ENCODE measurements at places on chromosomes 2 and 18.

DNA sequence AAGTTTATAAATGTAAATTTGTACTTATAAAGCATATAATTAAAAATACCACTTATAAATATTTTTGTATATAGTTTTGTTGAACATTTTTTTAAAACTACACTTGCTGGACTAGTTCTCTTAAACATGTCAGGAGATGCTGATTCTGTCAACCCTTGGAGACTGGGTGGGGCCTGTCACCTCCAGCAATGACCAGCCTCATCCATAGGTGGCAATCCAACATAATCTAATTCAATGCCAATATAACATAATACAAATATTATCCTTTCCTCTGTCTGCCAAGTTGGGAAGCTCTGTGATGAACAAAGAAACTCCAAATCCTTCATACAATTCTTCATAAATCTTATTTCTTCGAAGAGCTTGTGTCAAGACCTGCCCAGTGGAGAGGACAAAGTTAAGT lies 140.4 kb downstream of the RBMS1 start:
- no peak overlapping the region for H3K4me3 ChIP-seq
- peaks cover 22% of the 10 kb centered on the region for H3K36me3 ChIP-seq
- DNase-seq = no peak
- peaks cover 24% of the 10 kb centered on the region for H3K4me1 ChIP-seq

GRCh38 chr2:229335877-229336346 lies 64.8 kb upstream of the PID1 start:
- H3K4me1 ChIP-seq = no peaks in the 10 kb centered on the region
- no peak for DNase-seq
- H3K4me3 ChIP-seq = no peak overlapping the region
- H3K27ac ChIP-seq = no peak overlapping the region
- no peaks in the 10 kb centered on the region for H3K27me3 ChIP-seq

GRCh38 chr2:20198796-20199632 lies 25.9 kb downstream of the SDC1 start:
- H3K4me1 ChIP-seq = peaks cover 44% of the 10 kb centered on the region
- no peak overlapping the region for H3K4me3 ChIP-seq
- H3K27ac ChIP-seq = peak overlapping the region; percentile 74
- peaks cover 26% of the 10 kb centered on the region for H3K36me3 ChIP-seq

- no peak for DNase-seq
- no peak overlapping the region for H3K4me3 ChIP-seq
- H3K4me1 ChIP-seq = peaks cover 20% of the 10 kb centered on the region
Observed at GRCh38 chr2:151258121-151258520, 3.5 kb downstream of the RBM43 start.

GRCh38 chr18:10057894-10058791 lies 144.3 kb downstream of the VAPA start:
- no peak overlapping the region for H3K4me3 ChIP-seq
- no peaks in the 10 kb centered on the region for H3K27me3 ChIP-seq
- DNase-seq = no peak
- peaks cover 62% of the 10 kb centered on the region for H3K4me1 ChIP-seq

DNA sequence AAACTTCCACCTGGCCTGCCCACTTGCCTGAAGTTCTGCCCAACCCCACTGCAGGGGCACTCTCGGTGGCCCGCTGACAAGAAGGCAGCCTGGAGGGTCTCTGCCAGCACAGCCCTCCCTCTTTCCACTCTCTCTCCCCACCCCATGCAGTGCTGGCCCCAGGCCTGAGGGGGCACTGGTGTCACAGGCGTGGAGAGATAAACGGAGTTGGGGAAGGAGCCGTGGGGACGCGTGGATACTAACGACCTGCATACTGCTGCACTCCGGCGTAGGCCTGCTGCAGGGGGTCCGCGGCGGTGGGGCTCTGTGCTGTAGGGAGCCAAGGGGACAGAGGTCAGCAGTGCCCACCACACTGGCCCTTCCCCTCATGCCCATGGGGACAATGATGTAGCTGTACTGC lies 299.3 kb downstream of the CELF4 start:
- peaks cover 56% of the 10 kb centered on the region for H3K27me3 ChIP-seq
- no peak overlapping the region for H3K4me3 ChIP-seq
- no peak for DNase-seq
- H3K4me1 ChIP-seq = no peaks in the 10 kb centered on the region

DNA sequence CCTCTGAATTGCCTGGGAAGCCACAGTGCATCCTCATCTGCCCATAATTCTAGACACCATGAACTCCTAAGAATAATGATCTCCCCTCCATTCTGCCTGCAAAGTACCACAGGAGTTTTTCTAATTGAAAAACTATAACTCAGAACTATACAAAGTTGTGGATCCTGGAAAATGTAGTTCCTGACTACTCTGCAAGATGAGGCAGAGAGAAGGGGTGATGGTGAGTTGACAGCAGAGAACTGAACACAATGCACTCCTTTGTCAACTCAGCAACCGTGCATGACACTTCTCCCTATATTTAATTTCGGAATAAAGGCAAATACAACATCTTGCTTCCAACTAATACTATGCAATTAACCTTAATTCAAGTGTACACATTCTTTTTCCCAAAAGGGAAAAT lies 471.1 kb upstream of the FAM98A start:
- no peaks in the 10 kb centered on the region for H3K36me3 ChIP-seq
- no peaks in the 10 kb centered on the region for H3K4me1 ChIP-seq
- DNase-seq = no peak
- no peaks in the 10 kb centered on the region for H3K27me3 ChIP-seq
- H3K4me3 ChIP-seq = no peak overlapping the region
- H3K27ac ChIP-seq = no peak overlapping the region

- peaks cover 6% of the 10 kb centered on the region for H3K27me3 ChIP-seq
- no peak overlapping the region for H3K4me3 ChIP-seq
- H3K4me1 ChIP-seq = peaks cover 41% of the 10 kb centered on the region
- H3K36me3 ChIP-seq = peaks cover 8% of the 10 kb centered on the region
- H3K27ac ChIP-seq = no peak overlapping the region
Observed at GRCh38 chr2:235564884-235565530, 71.2 kb downstream of the AGAP1 start.

DNA sequence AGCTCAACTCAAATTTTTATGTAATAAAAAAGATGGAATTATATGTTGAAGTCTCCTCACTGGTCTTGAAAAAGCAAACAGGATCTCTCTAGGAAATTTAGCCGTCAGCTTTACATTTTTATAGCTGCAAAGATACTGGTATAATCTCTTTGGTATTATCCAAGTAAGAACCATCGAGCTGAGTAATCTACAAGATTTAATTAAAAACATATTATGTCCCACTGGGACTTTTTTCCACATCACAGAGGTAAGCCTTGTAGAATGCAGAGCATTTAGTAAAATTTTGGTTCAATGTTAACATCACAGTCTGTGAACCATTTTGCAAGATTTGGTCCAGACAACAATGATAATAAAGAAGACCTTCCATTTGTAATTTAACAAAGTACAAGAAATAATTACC lies 162.6 kb upstream of the SLC39A10 start:
- no peaks in the 10 kb centered on the region for H3K36me3 ChIP-seq
- H3K27me3 ChIP-seq = no peaks in the 10 kb centered on the region
- H3K4me1 ChIP-seq = peaks cover 7% of the 10 kb centered on the region
- H3K4me3 ChIP-seq = no peak overlapping the region

DNA sequence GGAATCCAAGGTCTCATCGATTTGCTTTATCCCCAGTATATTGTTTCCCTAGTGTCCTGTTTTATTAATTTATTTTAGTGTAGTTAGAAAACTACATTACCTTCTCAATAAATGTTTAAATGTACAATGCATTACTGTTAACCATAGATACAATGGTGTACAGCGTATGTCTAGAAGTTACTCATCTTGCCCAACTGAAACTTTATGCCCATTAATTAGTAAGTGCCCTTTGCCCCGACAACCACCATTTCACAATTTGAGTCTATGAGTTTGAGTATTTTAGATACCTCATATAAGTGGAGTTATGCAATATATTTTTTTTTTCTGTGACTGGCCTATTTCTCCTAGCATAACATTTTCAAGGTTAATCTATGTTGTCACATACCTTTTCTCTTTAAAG lies 1343.0 kb upstream of the SLC39A10 start:
- no peaks in the 10 kb centered on the region for H3K27me3 ChIP-seq
- H3K36me3 ChIP-seq = no peaks in the 10 kb centered on the region
- no peak overlapping the region for H3K4me3 ChIP-seq

DNA sequence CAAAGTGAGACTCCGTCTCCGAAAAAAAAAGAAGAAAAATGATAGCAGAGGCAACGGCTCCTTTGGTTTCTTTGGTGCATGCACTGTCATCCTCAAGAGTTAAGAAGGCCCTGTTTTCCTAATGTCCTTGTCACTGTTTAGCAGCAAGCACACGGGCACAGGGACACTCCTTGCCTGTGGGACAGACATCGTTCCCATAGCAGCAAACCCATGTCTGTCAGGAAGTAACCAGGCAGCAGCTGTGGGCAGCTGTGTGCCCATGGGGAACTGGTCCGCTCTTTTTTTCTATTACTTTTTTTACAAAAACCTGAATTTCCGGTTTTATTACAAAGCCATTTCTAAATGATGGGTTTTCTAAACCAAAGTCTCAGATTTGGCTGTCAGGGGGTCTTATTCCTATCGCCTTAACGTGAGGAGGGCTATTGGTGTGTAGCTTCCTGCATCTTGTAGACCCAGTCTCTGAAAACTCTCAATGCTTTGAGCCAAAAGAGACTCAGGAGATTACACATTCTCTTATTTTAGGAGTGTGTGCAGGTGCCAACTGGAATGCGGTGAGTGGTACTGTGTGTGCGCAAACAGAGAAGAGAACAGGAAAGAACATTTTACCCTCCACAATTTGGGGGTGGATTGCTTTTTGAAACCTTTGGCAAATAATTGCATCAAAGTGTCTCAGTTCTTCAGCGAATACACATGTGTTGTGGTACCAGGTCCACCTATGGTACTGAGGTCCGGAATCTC lies 109.6 kb downstream of the COLEC12 start:
- no peak overlapping the region for H3K4me3 ChIP-seq
- DNase-seq = no peak
- no peak overlapping the region for H3K27ac ChIP-seq
- peaks cover 71% of the 10 kb centered on the region for H3K4me1 ChIP-seq
- H3K27me3 ChIP-seq = no peaks in the 10 kb centered on the region

DNA sequence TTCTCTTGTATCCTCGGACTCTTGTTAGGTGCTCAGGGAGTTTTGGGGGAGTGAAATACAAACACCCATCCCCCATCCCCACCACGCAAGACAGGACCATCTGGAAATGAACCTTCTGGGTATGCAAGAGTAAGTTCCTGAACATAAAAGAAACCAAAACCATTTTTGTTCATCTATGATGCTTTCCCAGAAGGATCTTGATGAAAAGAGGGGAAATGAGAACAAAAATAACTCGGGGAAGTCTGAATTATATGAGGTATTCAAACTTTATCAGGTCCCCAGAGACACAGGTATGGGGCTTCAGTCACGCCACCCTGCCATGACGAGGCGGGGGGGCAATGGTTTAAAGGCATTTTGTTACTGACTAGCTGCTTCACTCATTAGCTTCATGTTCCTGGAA lies 68.6 kb upstream of the DNMT3A start:
- no peak for DNase-seq
- peaks cover 7% of the 10 kb centered on the region for H3K36me3 ChIP-seq
- H3K27ac ChIP-seq = no peak overlapping the region
- H3K4me1 ChIP-seq = no peaks in the 10 kb centered on the region

- H3K27me3 ChIP-seq = no peaks in the 10 kb centered on the region
- H3K4me1 ChIP-seq = peaks cover 21% of the 10 kb centered on the region
- H3K4me3 ChIP-seq = no peak overlapping the region
- no peak overlapping the region for H3K27ac ChIP-seq
- H3K36me3 ChIP-seq = no peaks in the 10 kb centered on the region
Observed at GRCh38 chr2:12603781-12604295, 112.9 kb upstream of the TRIB2 start.

- H3K36me3 ChIP-seq = no peaks in the 10 kb centered on the region
- H3K4me1 ChIP-seq = peaks cover 4% of the 10 kb centered on the region
- H3K27me3 ChIP-seq = no peaks in the 10 kb centered on the region
- H3K27ac ChIP-seq = no peak overlapping the region
Observed at GRCh38 chr2:5140347-5140746, 551.8 kb upstream of the SOX11 start.

GRCh38 chr2:241846406-241846805 lies 12.3 kb downstream of the PDCD1 start:
- H3K27ac ChIP-seq = no peak overlapping the region
- no peaks in the 10 kb centered on the region for H3K36me3 ChIP-seq
- peaks cover 32% of the 10 kb centered on the region for H3K27me3 ChIP-seq
- no peak overlapping the region for H3K4me3 ChIP-seq
- peaks cover 13% of the 10 kb centered on the region for H3K4me1 ChIP-seq

- peaks cover 9% of the 10 kb centered on the region for H3K36me3 ChIP-seq
- no peaks in the 10 kb centered on the region for H3K27me3 ChIP-seq
- peak overlapping the region; percentile 85 for H3K27ac ChIP-seq
- H3K4me3 ChIP-seq = no peak overlapping the region
- H3K4me1 ChIP-seq = peaks cover 90% of the 10 kb centered on the region
Observed at GRCh38 chr2:64640153-64641044, 13.3 kb downstream of the SERTAD2 start.

DNA sequence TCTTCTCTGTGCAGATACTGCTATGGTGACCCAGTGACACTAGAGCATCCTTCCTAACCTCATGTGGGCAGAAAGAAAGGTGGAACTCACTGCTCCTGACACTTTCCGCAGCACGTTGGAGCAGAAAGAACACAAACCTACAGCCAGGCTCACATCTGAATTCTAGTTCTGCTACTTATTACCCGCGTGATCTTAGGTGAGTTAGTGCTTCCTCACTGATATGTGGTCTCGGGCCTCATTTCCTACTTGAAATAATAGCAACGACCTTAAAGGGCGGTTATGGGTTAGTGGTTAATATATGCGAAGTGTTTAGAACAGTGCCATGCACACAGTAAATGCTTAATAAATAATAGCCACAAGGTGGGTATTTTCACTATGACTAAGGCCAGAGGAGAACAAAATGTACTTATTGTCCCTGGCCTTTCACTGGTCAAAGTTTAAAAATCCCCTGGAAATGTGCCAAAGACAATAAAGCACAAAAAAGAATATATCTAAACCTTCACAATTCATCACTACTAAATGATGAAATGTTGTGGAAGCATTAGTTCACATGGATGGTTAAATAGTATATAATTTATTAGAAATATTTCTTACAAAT lies 66.6 kb downstream of the MYOM1 start:
- H3K4me1 ChIP-seq = peaks cover 26% of the 10 kb centered on the region
- H3K27ac ChIP-seq = no peak overlapping the region
- H3K4me3 ChIP-seq = no peak overlapping the region

- peak overlapping the region; percentile 87 for H3K27ac ChIP-seq
- H3K36me3 ChIP-seq = no peaks in the 10 kb centered on the region
- no peaks in the 10 kb centered on the region for H3K27me3 ChIP-seq
Observed at GRCh38 chr2:26709323-26710110, 17.0 kb downstream of the KCNK3 start.

DNA sequence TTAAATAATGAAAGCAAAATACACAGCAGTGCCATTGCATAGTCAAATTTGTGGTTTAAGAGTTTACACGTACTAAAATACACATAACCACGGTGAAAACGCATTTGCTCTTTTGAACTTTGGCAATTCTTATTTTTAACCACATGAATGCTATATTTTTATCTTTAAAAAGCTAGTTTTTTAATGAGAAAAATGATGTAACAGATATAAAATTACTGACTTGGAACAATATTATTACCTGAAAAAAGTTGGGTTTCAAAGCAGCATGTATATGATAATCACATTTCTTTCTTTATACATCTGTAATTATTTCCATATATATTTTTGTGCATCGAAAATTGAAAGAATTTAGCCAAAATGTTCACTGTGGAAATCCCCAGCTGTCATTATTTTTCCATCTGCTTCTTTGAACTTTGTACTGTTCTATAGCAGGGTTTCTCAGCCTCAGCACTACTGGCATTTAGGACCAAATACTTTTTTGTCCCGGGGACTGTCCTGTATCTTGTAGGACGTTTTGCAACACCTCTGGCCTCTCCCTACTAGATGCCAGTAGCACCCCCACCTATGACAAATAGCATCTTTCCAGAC lies 75.9 kb upstream of the CAB39 start:
- no peak overlapping the region for H3K27ac ChIP-seq
- H3K4me3 ChIP-seq = no peak overlapping the region
- no peaks in the 10 kb centered on the region for H3K4me1 ChIP-seq
- H3K36me3 ChIP-seq = no peaks in the 10 kb centered on the region
